ENCODE measurements at places on chromosomes 6 and 20.

DNA sequence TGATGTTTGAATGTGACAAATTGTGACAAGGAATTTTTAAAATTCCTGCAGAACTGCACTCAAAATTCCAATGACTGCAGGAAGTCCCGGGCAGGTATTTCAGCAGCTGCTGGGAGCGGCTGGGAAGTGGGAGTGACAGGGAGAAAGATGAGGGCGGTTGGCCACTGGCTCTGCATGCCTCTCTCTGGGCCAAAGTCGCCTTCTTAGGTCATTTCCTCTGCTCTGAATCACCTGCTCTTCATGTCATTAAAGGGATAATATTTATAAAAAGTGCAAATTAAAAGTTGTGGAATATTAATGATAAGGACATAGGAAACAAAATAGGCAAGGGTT lies 43.9 kb downstream of the RAMACL start:
- peak; percentile 9 for DNase-seq

GRCh38 chr20:52160049-52160570 lies 31.5 kb downstream of the ZFP64 start:
- no peak for DNase-seq

DNA sequence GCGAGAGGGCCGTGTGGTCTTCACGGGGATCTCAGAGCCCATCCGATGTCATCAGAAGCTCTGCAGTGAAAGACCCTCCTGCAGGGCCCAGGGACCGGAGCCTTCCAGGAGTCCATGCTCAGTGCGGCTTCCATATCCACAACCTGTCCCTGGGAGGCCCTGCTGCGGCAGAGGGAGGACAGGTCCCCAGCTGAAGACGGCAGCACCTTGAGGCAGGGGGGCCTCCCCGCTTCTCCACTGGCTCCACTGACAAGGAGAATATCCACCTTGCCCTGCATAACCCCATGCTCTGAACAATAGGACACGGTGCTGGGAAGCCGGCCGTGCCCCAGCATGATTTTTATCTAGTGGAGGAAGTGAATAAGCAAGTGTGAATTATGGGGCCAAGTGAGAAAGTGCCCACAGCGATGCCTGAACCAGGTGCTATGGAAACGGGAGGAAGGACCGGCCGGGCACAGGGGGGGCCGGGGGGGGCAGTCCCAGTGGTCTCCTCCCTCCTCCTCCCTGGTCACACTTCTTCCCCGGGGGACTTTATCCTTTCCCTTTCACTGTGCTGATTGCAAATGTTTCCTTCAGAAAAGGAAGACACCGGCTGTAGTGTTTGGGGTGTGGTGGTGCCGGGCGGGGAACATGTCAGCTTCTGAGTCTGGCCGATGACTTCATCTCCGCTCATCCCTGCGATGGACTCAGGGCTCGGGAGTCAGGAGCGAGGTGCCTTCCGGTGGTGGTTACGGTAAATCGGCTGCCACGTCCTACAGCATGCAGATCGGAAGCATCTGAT lies 225.1 kb downstream of the ERMARD start:
- DNase-seq: no peak

GRCh38 chr6:156950531-156950930 lies 173.4 kb downstream of the ARID1B start:
- DNase-seq: no peak
